ENCODE measurements at places on chromosomes 1 and 21.
A peak's percentile ranks its signal among the peaks of the same experiment; 100 is the strongest.

DNA sequence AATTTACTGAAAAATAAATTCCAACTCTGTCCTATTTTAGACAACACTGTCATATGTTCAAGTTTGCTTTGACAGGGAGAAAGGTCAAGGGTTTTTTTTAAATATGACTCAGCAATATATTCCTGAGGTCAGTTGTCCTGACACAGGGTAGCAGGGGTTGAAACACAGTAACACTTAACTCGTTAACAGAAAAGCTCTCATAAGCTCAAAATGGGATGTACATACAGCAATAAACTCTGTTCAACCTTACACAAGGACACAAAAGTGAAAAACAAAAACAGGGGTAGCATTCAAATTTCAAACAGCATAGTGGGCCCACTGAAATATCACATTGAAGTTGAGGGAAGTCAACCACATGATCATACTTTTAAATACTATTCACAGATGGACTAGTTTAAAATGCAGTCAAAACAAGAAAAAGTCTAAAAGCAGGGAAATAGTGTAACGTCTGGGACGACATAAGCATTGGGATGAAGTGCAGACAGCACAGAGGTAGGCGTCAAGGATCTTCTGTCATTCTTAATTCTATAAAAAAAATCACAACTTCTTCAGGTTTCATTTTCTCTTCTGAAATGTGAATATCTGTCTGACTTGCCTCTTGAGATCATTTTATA, 89.9 kb downstream of the SLC44A5 start:
- no peak for DNase-seq

GRCh38 chr1:21262293-21263051, 27.8 kb downstream of the ECE1 start:
- DNase-seq: peak; percentile 93

GRCh38 chr1:115466433-115466832, 128.4 kb upstream of the NGF start:
- no peak for DNase-seq

DNA sequence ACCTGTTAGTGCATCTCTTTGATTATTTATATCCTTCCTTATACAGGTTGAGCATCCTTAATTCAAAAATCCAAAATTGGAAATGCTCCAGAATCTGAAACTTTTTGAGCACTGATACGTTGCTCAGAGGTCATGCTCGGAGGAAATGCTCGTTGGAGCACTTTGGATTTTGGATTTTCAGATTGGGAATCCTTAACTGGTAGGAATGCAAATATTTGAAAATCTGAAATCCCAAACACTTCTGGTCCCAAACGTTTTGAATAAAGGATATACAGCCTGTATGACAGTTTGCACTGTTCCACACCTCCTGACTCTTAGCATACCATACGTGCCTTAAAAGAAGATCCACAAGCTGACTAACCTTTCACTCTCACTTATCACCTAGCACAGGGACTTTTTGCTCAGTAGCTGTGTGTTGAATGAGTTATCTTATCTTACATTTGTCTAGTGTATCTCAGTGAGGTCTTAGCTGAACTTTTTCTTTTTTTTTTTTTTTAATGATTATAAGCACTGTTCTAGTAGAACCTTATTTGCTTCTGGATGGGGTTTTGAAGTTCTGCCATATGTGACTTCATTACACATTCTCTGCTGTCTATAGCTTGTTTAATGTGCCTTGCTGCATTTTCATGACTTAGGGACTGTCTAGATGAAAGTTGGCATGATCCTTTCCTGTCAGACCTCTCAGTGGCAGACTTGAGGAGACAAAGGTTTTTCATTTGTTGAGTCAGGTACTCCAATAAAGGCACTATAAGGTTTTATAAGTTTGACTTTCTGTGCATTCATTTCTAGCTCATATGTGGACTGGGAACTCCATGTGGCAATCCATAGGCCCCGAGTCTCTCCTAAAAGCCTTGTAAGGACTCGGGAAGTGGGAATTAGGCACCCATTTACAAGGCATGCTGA, 21.6 kb downstream of the PTGFRN start:
- DNase-seq: no peak

- no peak for DNase-seq
Measured at GRCh38 chr1:72547412-72547811, 265.1 kb upstream of the NEGR1 start.

DNA sequence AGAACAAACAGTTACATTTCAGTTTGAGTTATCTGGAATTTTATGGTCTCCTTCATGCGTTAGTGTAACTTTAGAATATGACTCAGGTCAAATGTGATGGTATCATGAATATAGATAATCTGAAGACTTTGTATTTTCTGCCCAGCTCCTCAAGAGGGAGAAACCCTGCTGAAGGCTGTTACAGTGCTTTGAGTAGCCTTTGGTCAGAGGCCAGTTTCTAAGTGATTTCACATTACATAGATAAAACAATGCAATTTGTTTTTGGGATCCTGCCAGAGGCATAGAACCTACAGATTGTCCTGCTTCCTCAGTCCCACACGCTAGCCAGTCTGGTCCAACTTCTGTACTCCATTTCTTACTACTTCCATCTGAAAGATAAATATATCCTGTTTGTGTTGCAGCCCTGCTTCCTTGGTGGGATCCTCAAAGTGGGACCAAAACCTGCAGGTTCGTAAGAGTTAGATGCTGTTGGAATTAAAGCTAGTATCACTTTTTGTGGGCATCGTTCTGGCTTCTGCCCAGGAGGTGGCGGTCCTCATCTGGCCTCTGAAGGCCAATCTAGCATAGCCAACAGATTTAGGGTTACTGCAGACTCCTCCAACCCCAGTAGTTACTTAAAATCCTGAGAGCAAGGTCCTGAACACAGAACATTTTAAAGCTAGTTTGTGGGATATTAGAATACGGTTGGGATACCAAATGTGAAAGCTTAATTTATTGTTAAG, 645.8 kb upstream of the USP24 start:
- no peak for DNase-seq

DNA sequence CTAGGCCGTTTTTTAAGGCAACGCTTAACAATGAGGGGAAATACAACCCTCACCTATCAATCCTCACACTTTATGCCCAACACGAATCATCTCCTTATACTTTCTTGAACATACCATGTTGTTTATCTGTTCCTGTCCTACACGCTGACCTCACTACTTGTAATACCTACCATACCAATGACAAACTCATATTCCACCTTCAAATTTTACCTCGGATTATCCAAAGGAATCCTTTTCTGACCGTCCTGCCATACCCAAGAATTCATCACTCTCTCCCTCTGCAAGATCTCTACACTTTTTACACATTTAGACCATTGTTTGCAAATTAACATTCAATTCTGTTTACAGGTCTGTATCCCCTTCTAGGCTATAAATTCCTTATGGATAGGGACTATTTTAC, 64.4 kb upstream of the GUCA2A start:
- no peak for DNase-seq

DNA sequence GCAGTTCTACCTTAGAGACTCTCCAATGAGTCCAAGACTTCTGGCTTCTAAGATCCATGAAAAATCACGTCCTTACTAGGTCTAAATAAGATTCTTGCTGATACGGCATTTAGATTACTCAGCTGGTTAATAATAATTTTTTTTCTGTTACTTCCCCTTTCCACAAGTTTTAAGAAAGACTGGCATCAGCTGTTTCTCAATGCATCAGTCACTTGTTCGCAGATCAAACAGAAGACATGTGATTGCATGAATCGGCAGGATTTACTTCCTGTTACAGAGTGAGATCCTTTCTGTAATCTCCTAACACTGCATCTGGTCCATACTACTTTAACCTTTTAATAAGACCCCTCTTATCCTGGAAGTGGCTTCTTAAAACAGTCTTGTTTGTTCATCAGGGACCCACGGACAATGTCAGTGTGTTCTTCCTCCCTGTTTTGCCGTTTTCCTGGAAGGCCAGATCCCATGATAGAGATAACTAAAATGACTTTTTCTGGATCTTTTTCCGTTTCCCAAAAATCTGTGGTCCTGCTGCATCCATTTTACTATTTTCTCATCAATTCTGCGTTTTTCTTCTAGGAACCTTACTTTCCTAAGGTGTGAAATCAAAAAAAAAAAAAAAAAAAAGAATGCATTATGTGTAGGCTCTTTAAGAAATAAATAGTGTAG, 6.1 kb downstream of the NPL start:
- no peak for DNase-seq

- no peak for DNase-seq
Measured at GRCh38 chr1:212203630-212204029, 81.6 kb upstream of the PPP2R5A start.

DNA sequence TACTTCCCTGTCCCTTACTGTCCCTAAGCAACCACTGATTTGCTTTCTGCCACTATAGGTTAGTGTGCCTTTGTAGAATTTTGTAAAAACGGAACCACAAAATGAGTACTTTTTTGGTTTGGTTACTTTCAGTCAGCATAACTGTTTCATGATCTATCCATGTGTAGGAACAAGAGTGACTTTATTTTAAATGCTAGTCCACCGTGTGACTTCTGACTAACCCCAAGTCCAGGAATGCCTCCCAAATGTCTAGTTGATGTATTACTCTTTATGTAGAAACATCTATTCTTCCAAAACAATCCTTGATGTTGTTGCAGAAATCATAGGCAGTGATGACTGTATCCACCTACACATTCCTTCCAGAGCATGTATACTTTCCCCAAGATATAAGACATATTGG, 21.3 kb downstream of the ATPAF1 start:
- no peak for DNase-seq

DNA sequence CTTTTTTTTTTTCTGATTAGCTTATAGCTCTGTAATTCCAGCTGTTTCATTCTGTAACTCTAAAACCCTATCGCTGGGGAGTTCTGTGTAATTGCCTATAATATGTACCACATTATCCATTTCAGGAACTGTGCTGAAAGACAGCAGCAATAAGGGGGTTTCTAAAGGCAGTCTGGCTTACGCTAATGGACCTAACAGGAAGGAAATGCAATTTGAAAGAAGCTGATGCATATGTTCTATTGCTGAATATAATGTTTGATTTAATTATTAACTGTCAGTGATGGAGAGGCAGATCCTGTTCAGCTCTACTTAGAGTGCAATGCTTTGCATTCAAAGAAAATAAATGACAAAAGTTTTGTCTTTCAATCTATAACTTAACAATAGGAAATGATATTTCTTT, 209.4 kb upstream of the SNX7 start:
- no peak for DNase-seq

DNA sequence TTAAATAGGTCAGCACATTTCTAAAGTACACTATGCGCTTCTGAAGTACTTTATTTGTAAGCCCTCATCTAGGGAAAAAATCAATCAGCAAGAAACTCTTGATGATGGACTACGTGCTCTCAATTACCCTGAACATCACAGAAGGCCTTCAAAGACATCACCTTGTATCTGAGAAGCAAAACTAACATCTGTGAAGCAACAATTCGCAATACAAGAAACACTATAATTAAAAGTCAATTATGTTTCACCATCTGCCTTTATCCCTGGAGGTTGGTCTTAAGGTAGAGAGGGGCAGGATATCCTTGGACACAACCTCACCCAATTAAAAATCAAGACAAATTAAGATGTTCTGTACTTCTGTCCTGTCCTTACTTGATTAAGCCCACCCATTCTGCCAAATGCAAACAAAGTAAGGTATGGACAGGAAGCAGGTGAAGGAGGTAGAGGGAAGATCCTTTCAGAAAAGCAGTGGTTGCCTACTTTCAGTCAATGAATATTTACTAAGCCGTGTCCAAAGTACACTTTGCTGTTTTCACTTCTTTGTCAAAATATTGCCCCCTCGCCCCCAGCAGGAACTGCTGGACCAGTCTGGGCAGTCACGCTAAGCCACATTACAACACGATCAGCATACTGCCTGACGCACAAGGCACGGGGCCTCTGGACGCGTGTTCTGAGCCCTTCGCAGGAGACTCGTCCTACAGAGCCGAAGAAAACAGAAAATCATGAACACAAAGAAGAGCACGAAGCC, 887 bp downstream of the SLC19A2 start:
- DNase-seq: peak; percentile 56

DNA sequence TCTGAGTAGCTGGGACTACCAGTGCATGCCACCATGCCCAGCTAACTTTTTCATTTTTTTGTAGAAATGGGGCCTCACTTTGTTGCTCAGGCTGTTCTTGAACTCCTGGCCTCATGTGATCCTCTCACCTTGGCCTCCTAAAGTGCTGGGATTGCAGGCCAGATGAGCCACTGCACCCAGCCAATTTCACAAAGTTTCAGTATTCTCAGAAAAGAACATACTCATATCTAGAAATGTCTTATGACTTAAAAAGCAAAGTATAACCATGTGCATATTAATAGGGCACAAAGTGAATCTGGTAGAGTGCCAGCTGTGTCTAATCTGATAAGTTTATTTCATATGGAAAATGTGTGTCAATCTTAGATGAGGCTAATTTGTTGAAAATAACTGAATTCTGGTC, 87.5 kb upstream of the CACYBP start:
- no peak for DNase-seq

DNA sequence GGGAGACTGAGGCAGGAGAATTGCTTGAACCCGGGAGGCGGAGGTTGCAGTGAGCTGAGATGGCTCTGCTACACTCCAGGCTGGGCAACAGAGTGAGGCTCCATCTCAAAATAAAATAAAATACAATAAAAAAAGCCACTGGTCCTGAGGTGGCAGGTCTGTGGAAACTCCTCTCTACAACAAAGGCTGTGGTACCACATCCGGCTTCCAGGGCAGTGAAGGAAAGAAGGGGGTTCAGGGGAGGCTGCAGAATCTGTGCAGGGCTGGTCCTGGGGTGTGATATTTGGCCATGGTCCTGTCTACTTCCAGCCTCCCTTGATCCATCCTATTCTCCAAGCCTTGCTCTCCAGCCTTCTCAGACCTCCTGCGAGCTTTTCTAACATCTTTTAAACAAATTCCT, 731 bp upstream of the ZNF683 start:
- DNase-seq: no peak

GRCh38 chr1:224791362-224791941, 138.0 kb upstream of the DNAH14 start:
- no peak for DNase-seq

- DNase-seq: no peak
Measured at GRCh38 chr1:240803151-240803550, 191.2 kb upstream of the GREM2 start.

- no peak for DNase-seq
Measured at GRCh38 chr1:191592039-191592438, 566.2 kb upstream of the RGS18 start.

DNA sequence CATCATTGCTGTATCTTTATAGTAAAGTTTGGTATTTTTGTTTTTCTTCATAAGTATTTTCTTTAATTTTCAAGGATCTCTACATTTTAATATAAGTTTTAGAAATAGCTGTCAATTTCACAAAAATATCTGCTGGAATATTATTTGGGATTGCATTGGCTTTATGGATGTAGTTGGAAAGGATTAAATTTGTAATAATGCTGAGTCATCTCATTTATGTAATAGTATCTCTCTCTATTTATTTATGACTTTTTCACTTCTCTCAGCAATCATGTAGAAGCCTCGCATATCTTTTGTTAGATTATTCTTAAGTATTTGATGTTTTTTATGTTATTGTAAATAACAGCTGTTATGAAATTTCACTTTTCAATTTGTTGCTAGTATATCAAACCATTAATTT, 223.1 kb upstream of the POGK start:
- DNase-seq: no peak

- peak; percentile 25 for DNase-seq
Measured at GRCh38 chr1:176843352-176844297, 320.9 kb downstream of the ASTN1 start.
